ENCODE measurements at places on chromosomes 7 and 10.

DNA sequence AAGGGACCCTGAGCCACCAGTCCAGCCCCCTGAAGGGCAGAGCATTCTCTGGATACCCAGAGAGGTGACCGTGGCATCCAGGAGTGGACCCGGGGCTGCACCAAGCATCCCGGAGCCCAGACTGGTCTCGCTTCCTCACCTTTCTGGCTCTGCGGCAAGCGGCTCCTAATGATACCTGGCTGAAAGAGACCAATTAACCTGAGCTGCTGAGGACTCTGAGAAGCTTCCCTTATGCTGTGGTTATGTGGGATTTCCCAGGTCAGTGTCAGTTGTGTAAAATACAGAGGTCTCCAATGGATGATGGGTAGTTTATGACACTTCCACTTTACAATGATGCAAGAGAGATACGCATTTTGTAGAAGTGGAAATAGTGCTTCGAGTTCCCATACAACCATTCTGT is 51.5 kb downstream of the PFKFB3 start:
- DNase-seq = no peak

DNA sequence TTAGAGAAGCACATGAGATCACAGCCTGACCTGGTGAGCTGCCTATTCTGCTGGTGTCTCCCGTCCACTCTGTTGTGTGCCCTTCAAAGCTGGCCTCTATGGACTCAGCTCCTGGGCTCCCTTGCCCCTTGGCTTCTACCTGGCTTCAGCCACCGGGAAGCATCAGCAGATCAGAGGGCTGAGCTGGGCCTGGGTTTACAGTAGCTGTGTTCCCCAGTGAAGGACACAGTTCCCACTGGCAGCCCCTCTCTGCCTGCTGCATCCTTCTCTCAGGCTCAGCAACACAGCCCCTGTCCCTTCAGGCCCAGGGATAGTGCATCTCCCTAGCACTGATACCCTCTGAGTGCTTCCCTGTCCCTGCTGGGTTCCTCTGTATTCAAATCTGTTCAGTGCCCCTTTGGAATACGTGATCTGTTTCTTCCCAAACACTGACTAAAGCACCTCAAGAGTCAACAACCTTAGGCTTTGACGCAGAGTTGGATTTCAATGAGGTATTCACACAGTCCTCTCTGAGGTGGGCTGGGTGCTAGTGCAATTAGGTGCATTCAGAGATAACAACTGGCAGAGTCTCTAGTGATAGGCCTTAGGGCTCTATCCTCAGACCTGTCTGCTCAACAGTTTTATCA is 109.8 kb downstream of the GRID1 start:
- no peak for DNase-seq

- DNase-seq = no peak
Observed at GRCh38 chr10:70034232-70034631, 18.4 kb upstream of the MACROH2A2 start.

DNA sequence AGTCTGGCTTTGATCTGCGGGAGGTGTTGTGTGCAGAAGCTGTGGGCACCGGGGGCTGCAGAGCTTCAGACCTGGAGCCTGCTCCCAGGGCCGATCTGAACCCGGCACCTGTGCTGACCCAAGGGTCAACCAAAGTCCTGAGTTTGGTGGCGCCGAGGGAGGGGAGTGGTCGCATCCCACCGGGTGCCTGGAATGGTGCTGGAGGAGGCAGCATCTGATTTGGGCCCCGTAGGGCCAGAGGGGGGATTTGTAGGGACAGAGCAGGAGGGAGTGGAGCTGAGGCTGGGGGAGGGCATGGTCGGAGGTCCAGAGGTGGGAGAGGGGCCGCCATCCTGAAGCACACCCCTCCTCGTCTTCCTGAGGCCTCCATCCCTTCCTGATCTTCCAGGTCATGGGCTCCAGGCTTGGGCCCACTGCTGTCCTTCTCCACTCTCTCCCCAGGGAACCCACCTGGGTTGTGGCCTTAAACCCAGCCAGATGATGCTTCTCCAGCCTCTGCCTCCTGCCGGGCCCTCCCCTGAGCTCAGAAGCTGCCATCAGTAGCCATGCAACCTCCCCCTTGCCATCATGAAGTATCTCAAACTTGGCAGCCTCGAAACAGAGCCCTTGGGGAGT is 112.9 kb downstream of the LHPP start:
- DNase-seq = no peak

GRCh38 chr10:12346707-12347106 is 2.6 kb upstream of the CAMK1D start:
- DNase-seq = no peak

DNA sequence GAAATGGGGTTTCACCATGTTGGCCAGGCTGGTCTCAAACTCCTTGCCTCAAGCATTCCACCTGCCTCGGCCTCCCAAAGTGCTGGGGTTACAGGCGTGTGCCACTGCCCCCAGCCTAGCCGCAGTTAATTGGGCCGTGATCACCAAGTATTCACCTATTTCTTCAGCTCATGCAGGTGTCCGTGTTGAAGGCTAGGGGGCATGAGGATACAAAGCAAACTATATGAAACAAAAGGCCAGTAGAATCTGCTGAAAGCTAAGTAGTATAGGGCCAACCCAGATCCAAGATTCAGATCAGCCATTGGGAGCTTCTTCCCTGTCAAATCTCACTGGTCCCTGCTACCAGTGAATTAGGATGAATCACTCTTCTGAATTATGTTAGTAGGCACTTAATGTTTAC is 73.4 kb downstream of the LRRC4 start:
- DNase-seq = no peak

DNA sequence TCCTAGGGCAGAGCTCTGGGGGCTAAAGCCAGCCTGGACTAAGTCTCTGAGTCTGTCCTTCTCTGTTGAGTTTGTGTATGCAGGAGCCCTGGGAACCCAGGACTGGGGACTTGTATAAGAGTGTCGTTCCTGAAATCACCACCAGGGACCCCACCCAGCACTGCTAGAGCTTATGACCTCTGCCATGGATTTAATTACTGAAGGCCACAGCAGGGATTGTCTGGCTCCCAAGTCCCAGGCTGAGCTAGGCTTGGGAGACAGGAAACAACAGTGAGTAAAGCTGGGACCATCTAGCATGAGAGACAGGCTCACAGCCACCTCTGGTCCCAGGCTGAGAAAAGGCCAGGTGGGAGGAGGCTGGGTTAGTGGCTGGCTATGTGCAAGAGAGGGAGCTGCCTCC is 1.4 kb upstream of the TSPAN15 start:
- DNase-seq = no peak

- no peak for DNase-seq
Observed at GRCh38 chr10:68333440-68334431, 1.0 kb upstream of the PBLD start.

GRCh38 chr10:71888623-71889387 is 37.8 kb upstream of the PSAP start:
- DNase-seq = peak; percentile 32

GRCh38 chr10:102930720-102931119 is 12.6 kb downstream of the CNNM2 start:
- DNase-seq = no peak

GRCh38 chr10:26890956-26891355 is 30.2 kb upstream of the ABI1 start:
- no peak for DNase-seq

DNA sequence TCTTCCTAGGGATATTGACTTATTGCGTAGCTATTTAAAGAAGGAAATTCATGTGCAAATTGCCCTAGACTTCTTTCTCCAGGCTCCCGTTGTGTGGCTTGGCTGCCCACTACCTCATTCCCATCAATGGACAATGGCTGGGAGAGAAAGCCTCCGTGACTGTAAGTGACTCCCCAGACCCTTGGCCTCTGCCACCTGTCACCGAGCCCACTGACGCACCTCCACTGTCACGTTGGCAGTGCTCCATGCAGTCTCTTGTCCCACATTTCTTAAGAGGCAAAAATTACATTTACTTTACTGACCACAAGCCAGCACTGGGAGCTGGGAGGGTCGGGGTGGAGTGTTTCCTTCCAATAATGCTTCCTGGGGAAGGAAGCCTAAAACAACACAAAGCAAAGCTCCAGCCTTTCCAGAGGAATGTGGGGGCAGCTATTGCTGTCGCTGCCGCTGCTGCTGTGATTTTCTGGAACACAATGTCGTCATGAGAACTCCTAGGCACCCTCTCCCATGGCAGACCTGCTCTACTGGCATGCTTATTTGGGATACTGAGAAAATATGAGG is 89.7 kb upstream of the STEAP1B start:
- DNase-seq = no peak

DNA sequence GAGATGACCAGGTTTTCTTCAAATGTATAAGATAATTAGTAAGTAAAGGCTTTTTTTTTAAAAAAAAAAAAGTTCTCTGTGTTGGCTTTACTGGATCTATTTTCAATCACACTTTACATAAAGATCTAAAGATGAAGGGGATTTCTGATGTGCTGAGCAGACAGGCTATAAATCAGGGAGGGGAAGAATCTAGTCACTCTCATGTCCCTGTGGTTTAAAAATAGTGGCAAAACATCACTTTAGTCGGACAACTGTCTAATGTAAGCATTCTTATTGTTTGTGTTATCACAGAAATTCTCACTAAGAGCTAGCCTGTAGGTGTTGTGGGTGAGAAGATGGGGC is 132.7 kb downstream of the ICA1 start:
- DNase-seq = no peak

- DNase-seq = no peak
Observed at GRCh38 chr7:66575398-66575797, 53.3 kb upstream of the KCTD7 start.

DNA sequence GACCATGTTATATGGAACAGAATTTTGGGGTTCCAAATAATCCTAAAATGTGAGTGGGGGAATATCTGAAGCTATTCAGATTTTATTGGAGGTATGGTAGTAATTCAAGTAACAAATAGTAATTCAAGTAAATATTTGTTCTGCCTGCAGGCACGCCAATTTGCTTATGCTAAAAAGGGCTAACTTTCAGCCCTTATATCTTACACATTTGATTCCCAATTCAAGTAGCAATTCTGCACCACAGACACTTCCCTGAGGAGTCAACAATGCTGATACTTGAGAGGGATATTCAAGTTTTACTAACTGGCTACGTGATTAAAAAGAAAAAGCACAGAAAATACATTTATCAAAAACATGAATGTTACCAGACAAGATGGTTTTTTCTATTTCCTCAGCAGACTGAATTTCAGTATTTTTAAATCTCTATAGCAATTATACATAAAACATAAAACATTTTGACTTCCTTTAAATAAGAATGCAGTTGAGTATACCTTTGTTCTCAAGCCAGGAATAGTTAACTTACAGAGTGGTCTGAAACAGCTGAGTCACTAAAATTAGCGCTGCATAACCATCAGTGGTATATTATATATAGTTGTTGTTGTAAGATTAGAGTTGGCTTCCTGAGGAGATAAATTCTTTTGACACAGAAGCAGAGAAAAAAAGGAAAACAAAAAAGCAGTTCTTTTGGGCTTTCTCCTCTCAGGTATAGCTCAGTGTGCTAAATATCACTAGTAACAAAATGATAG is 33.9 kb downstream of the MTPN start:
- DNase-seq = no peak

- no peak for DNase-seq
Observed at GRCh38 chr7:45461026-45461425, 113.1 kb upstream of the ADCY1 start.

DNA sequence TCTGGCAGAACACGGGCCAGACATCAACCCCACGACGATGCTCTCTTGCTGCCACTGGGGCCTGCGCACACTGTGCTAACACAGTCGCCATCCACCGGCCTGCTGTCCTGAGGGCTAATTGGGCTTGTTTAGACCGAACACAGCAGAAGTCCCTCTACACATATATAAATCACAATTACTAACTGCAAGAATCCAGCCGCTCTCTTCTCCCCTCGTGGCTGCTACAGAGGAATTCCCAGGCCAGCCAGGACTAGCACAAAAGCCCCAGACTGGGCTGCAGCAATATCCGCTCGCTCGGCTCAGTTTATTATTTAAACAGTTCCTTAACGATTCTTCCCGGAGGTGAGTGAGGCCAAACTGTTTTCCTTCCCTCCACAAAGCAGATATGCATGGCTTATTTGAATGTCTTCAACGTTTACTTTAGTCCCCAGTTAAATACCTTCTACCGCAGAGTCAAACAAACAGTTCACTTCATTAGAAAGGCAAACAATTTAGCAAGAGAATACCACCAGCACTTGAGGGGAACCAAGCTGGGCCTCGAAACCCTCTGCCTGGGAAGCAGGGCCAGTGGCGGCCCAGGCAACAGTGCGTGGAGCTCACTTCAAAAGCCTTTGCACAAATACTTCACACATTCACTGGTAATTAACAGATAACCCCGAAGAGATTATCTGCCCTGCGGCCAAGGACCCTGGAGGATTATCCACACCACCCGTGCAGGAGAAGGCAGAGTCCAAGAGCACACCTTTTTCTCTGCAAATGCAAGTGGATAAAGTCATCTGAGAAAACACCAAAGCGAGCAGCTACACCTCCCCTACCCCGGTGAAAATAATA is 145.3 kb downstream of the GLI3 start:
- no peak for DNase-seq

- DNase-seq = no peak
Observed at GRCh38 chr7:144011458-144012230, 11.5 kb downstream of the OR6B1 start.

GRCh38 chr7:155145477-155146255 is 75.5 kb downstream of the HTR5A start:
- no peak for DNase-seq
